ENCODE measurements at places on chromosomes 4 and X. TPM values are rescaled to one million over a fixed set of nuclear protein-coding genes. Genes with fewer than 3 reads are reported as not detected.

DNA sequence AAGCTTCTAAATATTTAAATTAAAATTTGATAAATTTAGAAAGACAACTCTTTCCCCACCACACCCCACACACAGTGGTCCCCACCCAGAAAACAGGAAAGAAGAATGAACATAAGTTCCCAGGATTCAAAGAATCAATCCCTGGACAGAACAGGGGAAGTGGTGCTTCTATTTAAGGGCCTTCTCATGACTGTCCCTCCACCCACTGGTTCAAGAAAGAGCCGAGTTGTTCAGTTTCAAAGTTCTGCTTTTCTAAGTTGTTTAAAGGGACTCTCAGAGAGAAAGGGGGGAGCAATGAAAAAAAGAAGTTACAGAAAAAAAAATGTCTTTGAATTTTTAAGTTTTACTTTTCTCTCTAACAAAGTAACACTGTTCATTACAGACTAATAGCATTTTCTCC, 195.8 kb downstream of the PDGFC start:
- no peak for DNase-seq

- DNase-seq = no peak
Measured at GRCh38 chr4:26248647-26249046, 72.2 kb upstream of the RBPJ start.

DNA sequence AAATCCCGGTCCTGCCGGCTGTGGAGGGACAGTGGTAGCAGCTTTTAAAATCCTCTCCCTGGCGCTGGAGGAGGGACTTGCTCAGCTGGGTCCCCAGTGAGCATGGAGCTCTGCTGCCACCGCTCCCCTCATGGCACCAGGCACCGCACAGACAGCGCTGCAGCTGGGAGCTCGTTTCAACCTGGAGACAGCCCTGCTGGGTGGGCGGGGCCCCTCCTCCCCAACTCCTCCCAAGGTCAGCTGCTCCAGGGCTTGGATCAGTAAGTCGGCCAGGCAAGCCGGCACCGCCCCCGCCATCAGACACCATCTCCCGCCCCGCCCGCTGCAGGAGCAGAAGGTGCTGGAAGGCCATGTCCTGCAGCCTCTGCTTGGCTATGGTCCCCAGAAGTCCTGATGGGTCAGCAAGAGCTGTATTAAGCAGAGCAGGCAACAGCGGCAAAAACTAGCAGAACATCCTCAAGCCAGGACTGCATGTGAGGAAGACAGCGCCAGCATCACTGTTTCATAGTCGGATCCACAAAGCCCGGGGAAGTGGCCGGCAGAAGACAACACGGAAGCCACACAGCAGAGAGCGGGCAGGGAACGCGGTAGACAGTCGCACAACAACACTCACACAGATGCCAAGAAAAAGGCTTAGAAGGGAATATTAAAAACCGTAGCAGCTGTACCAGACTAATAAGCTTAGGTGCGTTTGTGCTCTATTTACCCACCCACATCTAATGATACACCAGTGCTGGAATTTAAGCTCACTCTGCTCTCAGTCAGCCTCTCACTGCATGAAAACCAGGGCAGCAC, 16.2 kb downstream of the ZFYVE28 start:
- DNase-seq = peak; percentile 69

- DNase-seq = no peak
Measured at GRCh38 chrX:139052461-139052860, 340.9 kb upstream of the FGF13 start.

DNA sequence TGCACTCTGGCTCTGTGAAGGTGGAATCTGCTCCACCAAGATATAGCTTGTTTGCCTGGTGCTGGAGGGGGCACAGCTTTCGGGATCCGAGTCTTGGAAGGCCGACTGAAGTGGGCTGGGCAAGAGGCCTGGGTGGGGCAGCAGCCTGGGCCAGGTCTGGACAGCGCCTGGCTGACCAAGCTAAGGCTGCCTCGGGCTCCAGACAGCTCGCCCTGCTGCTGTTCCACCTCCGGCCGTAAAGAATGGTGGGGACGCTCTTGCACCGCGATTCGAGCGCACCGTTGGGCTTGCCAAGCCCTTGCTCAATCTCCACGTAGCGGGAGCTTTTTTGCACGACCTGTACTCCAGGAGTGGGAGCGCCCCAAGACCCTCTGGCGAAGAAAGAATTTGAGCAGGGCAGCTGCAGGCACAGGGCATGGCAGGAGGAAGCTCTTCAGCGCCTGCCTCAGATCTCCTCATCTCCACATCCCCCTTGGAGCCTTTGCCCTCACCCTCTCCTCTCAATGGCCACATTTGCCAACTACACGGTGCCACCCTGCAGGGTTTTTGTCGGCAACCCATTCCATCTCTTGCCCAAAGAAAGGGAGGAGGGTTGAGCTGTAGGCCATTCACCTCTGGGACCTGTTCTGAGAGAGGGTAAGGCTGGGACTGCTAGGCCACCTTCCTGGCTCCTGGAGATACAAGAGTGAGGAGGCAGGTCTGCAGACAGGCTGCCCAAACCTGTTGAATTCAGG, 18.9 kb downstream of the CNGA2 start:
- DNase-seq = peak; percentile 76

DNA sequence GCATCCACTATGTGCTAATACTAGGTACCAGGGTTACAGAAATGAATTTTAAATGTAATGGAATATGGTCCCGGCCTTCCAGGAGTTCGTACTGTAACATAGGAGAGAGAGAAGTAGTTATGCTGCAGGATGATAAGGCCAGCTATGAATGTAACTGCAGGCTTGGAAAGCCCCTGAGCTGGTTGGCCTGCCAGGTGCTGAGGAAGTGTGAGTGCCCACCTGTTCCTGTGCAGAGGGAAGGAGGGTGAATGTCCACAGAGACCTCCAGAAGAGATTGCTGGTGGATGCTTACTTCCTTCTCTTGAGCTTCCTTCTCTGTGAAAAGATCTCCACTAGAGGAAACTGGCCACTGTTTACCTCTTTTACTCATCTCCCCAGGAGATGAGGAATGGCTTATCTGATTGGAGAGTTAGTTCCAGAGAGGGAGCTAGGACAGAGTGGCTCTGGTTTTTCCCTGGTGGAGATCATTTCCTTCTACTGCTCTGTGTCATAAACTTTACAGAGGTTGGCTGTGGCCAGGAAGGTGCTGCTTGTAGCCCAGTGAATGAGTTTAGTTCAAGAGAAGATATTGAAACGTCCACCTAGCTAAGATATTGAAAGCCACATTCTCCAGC, 114.0 kb upstream of the LNX1 start:
- no peak for DNase-seq

DNA sequence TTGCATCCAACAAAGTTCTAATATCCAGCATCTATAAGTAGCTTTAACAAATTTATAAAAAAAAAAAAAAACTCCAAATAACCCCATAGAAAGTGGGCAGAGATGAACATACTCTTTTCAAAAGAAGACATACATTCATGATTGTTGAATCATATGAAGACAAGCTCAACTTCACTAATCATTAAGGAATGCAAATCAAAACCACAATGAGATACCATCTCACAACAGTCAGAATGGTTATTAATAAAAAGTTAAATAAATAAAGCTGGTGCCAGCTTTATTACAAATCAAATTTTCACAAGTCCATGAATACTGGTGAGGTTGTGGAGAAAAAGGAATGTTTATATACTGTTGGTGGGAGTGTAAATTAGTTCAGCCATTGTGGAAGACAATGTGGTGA, 592.0 kb downstream of the IQCM start:
- no peak for DNase-seq

- no peak for DNase-seq
Measured at GRCh38 chr4:124573056-124573455, 139.5 kb downstream of the ANKRD50 start.

DNA sequence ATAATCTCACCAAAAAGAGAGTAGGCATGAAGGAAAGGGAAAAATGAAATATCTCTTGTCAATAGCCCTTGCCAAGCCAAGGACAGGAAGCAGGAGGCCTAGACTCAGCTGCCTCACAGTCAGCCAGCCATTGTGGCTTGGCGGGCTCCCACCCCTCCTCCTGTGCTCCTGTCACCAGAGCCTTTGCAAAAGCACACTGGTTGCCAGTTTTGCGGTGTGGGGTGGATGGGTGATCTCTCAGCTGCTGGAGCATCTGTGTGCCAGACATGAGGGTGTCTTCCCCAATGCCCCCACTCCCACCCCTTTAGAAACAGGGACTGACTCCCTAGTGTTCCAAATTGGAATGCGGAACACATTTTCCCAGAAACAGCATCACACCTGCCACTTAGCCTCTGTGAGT, 26.1 kb downstream of the ARHGEF6 start:
- peak; percentile 60 for DNase-seq

DNA sequence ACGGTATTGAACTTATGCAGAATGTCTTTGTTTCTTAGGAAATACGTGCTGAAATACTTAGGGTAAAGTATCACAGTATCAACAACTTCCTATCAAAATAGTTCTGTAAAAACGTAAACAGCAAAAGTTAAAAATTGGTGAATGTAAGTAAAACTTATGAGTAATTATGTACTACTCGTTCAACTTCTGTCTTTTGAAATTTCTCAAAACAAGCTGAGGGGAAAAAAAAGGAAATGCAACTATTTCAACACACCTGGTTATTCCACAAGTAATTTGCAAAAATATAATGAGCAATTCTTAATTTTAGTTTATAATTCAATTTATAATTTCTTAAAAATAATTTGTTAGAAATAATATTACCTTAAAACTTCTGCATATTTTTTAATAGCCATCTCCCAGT, 8.3 kb downstream of the PPID start:
- no peak for DNase-seq

- DNase-seq = no peak
Measured at GRCh38 chr4:162366146-162366545, 202.3 kb upstream of the FSTL5 start.

Gene TCEAL2
- total RNA-seq = 6.2 TPM

Gene NMU
- not detected for total RNA-seq

Gene TBC1D1
- 48.0 TPM for total RNA-seq

Gene MRFAP1
- 276 TPM for total RNA-seq

Gene SPACA5
- not detected for total RNA-seq

Gene FAAH2
- total RNA-seq = 1.4 TPM

Gene KCND1
- total RNA-seq = 2.5 TPM

Gene FAM184B
- not detected for total RNA-seq

Gene AMBN
- total RNA-seq = not detected

Gene MAGEA4
- total RNA-seq = not detected

All from sciatic nerve (tissue), 2 donors.